Germinal center (tissue), 1 donor: ENCODE measurements at places on chromosomes 4 and X.

GRCh38 chr4:158102904-158103303 lies 69.9 kb downstream of the GASK1B start:
- DNase-seq, result no peak

DNA sequence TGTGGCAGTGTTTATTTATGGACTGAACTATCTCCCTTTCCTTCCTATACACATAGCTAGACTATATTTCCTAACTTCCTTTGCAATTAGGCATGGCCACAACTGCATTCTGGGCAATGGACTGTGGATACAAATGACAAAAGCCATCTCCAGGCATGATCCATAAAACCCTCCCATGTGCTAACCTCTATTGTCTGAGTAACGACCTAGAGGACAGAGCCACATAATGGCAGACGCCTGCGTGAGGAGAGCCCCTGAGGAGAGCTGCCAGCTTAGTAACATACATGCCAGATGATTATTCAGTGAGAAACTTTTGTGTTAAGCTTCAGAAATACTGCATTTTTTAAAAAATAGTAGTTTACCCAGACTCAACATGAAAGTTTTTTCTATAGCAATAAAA lies 142.9 kb downstream of the ADGRA3 start:
- DNase-seq, result no peak

GRCh38 chr4:54677416-54677815 lies 19.7 kb downstream of the KIT start:
- DNase-seq, result no peak

- DNase-seq, result peak; percentile 43
These were observed 29.0 kb downstream of the NOP14 start for GRCh38 chr4:2934077-2934812.

- no peak for DNase-seq
These were observed 402.4 kb upstream of the NDST4 start for GRCh38 chr4:115515772-115516171.

DNA sequence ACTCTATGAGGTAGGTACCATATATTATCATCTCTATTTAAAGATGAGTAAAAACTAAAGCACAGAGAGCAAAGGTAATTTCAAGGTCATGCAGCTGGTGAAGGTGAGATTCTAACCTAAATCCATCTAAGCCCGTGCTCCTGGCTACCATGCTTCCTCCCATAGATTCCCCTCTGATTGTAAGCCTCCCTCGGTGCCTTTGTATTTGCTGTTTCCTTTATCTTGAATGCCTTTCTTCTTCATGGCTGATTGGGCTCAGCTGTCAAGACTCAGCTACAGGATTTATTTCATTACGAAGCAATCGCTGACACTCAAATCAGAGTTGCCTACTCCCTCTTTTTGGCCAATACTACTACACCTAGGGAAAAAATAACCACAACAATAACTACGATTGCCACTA lies 217.1 kb downstream of the ARAP2 start:
- DNase-seq, result no peak

GRCh38 chr4:78544678-78545077 lies 6.9 kb upstream of the ANXA3 start:
- no peak for DNase-seq

DNA sequence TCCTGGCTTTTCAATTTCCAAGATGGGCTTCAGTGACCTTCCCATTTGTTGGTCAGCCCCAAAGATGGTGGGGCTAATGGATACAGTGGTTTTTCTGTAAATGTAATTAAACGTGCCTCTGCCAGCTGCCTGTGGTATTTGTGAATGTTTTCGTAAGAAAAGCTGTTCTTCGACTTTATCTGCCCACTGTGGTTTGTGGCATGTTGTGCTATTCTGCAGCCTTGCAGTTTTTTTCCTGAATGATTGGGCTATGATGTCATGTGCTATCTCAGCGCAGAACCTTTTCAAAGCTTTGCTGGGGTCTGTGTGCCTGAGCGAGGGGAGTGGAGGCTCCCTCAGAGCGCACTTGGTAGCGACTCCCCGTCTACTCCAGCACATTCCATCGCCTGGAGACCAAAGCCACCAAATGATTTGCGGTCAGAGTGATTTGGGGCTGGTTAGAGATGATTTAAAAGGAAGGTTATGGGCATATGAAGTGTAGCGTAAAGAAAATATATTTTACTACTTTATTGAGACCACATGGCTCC lies 137.5 kb downstream of the PALLD start:
- no peak for DNase-seq

DNA sequence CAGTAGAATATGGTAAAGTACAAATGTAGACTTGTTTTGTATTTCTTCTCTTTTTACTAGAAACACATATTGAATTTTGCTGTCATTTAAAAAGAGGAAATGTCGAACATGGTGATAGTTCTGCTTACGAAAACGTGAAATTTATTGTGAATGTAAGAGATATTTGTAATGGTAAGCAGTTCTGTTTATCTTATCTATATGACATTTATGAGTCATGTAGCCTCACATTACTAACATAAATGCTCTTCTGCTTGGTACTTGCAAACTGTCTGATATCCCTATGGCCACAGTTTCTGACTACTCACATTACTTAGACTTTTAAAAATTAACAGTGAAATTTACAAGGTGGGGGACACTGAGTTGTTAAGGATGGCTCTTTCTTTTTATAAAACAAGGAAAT lies 57.9 kb downstream of the PASD1 start:
- no peak for DNase-seq

GRCh38 chrX:13094374-13094773 lies 50.0 kb upstream of the FAM9C start:
- DNase-seq, result no peak

DNA sequence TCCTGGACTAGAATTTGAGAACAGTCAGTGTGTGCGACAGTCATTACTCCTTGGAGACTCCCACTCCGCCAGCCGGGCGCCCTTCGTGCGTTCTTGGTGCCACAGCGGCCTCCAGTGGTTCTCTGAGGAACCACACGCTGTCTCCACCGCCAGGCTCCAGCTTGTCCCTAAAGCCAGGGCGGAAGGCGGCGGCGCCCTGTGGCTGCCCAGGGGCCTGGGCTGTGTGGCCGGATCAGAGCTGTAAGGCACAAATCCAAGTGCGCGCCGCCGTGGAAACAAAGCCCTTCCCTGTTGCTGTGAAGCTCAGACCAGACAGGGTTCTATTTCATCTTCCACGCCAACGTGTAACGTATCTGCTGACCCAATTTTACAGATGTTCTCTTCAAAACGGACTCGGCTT lies 34.2 kb downstream of the IDS start:
- DNase-seq, result peak; percentile 68

- DNase-seq, result no peak
These were observed 518 bp downstream of the ARMCX1 start for GRCh38 chrX:101550751-101551379.

DNA sequence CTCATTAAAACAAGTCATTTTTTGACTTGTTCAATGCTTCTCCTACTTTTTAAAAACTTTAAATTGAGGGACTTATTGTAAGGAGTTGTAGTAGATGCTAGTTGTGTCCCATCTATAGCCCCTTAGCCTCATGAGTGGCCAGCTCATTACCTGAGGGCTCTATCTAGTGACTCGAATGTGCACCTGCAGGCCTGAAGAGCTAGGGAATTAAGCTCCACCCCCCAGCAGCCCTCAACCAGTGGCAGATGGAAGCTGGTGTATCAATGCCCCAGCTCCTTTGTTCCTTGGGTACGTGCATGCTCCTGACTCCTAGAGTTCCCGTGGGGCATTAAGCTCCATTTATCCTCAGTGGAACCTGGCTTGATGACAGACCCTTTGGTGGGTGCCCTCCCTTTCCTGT lies 146.7 kb upstream of the FAM9B start:
- no peak for DNase-seq

- no peak for DNase-seq
These were observed 22.7 kb upstream of the OGT start for GRCh38 chrX:71510161-71510560.
